Cardiac septum (tissue), 1 donor: ENCODE measurements at places on chromosomes 3 and 15.
A peak's percentile ranks its signal among the peaks of the same experiment; 100 is the strongest.

DNA sequence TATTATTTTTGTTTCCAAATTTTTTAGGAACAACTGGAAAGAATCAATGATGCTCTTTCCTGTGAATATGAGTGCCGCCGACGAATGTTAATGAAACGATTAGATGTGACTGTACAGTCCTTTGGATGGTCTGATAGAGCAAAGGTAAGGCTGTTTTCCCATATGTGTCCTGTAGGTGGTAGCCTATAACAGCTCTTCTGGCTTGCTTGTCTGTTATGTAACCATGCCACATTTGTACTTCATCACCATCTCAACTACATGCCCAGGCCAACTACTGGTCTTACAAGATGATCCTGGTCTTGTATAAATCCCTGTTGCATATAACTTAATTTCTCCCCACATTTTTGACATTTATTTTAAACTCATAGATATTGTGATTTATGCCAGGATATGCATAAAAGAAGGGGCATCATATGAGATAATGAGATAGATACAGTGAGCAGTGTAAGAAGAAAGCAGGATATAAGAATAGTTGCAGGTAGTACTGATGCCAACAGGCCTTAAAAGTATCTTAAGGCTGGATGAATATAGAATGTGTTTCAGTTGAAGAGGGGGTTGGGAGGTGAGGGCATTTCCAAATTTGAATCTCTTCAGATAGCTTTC is 20.3 kb downstream of the FAM98B start:
- DNase-seq, result no peak

DNA sequence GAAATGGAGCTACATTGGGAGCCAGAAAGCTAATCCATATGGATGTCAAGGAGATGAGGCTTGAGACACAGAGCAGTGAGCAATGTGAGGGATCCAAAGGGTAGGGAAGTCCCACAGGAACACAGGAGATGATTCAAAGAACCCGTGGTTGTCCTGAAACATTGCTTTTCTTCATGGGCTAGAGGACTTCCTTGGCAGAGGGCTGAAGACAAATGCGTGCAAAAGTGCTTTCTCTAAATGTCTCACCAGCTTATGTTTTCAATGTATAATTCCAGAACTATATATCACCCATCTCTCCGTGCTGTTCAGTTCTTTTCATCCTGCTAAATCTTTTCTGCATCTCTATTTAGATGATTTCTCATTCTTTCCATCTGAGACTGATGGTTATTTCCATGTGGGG is 46.0 kb upstream of the GOLGA8A start:
- DNase-seq, result no peak

- DNase-seq, result no peak
Measured at GRCh38 chr15:55846116-55846707, 103.3 kb upstream of the PRTG start.

DNA sequence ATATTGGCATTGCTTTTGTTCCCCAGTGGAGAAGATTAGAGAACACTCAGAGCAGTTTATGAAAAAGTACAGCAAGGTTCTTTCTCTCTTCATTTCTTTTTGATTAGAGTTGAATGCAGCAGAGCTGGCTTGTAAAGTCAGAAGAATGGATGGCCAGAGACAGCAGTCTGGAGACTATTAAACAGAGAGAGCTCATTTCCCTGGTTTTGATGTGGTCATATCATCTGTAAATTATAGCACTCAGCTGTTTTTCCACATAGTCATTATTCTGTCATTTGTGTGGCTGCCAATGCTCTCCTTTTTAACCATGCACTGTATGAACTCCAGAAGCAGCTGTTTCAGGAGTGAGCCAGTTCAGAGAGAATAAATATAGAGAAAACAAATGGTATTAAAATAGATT is 177.4 kb upstream of the CRBN start:
- no peak for DNase-seq

DNA sequence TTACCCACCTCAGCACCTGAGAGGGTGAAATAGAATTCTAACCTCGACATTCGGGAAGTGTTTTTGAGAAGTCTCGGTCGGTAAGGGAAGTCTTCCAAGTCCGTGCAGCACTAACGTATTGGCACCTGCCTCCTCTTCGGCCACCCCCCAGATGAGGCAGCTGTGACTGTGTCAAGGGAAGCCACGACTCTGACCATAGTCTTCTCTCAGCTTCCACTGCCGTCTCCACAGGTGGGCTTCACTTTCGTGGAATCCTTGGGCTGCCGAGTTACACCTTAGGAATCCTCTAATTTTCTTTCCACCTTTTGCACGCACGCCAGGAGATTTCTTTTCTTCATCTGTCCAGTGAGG is 775 bp downstream of the CCNDBP1 start:
- no peak for DNase-seq

DNA sequence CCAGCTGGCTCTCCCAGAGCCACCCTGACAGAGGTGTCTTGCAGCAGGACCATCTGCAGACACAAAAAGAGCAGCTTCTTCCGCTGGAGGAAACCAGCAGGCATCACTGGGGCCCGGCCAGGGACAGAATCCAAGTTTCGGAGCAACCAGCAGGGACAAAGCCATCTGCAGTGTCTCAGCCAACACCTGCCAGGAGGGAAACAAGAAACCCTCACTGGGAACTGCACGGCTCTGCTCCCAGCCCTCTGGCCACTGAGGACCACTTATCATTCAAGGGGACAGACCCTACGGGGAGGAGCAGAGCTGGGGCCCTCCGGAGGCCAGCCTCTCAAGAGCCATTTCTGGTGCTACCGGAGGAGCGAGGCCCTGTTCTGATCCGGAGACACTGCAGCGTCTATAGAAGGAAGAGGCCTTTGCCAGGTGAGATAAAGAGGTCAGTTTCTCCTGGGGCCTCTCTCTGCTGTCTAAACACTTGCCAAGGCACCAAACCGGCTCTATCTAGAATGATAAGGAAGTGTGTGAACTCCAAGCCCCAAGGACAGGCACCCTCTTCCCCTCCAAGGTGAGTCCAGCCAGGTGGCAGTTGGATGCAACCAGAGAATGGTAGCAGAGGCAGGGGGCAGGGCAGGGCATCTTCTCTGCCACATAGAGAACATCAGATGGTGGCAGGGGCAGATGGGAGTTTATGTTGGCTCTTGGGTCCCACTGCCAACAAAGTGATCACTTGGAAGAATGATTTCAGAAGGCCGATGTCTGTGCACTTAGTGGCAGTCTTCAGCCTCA is 89.0 kb downstream of the CHSY1 start:
- peak; percentile 86 for DNase-seq

DNA sequence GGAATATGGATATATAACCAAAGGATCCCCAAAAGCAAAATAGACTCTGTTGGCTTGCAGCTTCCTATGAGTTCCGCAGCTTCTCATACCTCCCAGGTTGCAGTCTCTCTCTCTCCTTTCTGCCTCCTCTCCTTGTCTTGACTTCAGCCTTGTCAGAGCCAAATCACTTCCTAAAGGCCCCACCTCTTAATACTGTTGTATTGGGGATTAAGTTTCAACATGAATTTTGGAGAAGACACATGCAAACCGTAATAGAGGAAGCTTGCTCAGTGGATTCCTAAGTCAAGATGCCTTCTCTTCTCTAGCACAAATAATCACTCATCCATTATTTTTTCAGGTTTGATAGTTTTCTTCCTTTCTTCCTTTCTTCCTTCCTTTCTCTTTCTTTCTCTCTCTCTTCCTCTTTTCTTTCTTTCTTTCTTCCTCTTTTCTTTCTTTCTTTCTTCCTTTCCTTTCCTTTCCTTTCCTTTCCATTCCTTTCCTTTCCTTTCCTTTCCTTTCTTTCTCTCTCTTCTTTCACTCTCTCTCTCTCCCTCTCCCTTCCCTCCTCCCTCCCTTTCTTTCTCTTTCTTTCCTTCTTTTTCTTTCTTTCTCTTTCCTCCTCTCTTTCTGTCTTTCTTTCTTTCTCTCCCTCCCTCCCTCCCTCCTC is 411.3 kb upstream of the TPM1 start:
- no peak for DNase-seq

DNA sequence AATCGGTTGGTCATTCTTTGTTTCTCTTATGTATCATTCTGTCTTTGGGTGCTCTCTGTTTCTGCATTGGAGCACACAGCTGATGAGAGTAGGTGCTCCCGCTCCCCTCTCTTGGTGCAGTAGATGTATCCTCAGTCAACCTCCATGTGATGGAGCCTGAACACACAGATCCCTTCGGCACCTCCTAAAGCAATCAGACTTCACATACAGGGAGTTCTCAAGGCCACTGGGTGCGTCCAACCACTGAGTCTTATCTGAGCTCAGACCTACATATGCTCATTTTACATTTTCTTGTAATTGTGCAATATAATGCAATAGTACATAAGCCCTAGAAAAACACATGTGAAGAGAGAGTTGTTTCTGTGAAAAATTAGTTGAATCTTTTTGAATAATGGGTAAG is 198.1 kb upstream of the ATP10A start:
- DNase-seq, result no peak

GRCh38 chr3:108453565-108453964 is 56.8 kb downstream of the MYH15 start:
- no peak for DNase-seq

DNA sequence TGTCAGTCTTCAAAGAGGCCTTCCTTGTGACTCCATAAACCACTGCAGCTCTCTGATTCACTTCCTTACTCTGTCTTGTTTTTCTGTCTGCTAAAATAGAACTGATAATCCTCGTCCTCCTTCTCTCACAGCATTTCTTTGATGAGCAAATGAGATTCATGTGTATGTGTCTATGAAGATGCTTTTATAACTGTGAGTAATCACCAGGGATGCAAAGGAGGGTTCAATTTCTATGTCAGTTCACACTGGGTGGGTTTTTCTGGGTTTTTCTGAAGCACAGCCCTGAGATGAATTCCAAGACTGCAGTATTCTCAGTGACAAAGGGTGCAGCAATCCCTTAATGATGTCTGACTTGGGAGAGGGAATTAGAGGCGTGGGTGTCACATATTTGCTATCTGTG is 746.6 kb upstream of the CFAP20DC start:
- DNase-seq, result no peak

- no peak for DNase-seq
Measured at GRCh38 chr3:160879859-160880258, 123.8 kb downstream of the PPM1L start.

DNA sequence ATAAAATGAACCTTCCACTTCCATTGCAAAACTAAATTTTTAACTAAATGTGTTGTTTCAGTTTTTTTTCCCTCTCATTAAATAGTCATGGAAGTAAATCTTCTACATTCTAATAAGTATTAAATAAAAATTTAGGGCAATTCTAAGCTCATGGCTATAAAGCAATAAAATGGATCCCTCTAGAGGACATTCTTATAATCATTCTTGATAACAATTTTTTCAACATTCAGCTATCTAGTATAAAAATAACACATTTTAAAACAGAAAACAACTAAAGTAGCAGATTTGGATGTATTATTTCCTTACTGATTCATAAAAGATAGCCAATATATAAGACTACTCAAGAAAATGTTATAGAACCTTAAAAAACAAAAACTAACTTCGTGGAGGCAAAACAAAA is 393.1 kb downstream of the PLOD2 start:
- no peak for DNase-seq

DNA sequence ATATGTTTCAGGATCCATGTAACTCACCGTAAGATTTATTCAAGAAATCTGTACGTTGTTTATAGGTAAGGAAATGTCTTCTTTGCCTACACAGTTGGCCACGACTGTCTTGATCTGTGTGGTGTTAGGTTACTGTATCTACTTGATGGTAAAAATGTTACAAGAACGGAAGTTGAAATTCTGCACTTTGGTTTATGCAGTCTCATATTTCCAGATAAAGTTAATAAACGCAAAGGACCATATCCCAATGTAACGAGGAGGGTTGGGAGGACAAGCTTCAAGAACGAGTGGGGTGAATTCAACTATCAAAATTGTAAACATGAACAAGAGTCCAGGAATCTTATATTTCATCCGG is 1.0 kb downstream of the USF3 start:
- DNase-seq, result no peak

GRCh38 chr3:34106879-34107278 is 308.4 kb downstream of the PDCD6IP start:
- no peak for DNase-seq

DNA sequence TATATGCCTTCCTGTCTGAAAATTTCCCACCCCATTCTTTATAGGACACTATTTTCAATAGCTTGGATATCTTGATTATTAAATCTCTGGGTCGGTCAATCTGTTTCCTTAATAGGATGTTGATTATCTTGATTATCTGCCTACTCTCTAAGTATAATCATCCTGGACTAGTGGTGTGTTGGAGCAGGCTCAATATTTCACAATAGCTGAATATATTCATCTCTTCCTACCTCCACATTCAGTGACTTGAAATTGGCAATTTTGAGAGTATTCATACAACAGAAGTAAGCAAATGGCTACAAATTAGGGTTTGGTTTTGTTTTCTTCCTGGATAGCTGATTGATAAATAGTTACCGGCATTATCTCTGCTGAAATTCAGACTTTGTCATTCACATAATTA is 1162.6 kb downstream of the ROBO1 start:
- DNase-seq, result no peak

- DNase-seq, result no peak
Measured at GRCh38 chr15:87712211-87712610, 544.3 kb downstream of the NTRK3 start.

DNA sequence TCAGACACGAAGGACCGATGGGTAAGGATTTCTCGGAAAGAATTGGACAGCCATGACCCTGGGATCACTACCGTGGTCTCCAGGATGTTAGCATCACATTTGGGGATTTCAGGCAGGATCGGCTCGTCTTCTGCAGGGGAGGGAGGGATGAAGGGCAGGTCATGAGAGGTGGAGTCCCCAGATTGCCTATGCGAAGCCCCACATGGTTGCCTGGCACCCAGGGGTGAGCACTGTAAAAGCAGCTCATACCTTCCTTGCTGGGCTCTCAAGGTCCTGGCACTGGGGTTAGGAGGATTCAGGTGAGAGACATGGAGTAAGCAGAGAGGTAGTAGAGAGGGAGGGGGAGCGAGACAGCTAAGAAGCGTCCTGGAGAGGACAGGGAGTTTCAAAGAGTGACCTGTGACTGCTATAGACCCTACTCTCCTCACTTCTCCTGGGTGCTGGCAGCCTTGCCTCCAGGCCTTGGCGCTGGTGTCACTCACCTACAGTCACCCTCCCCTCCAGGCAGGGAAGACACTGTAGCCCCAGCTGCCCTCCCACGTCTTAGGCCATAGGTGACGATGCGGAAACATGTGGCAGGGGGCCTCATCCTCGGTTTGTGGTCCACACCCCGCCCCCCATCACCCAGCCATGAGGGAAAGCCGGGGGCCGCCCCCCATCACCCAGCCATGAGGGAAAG is 15.0 kb upstream of the EHD4 start:
- peak; percentile 68 for DNase-seq
